ENCODE measurements at places on chromosomes 13 and 19.

GRCh38 chr13:47555235-47555634 is 445.8 kb downstream of the SUCLA2 start:
- DNase-seq: no peak

DNA sequence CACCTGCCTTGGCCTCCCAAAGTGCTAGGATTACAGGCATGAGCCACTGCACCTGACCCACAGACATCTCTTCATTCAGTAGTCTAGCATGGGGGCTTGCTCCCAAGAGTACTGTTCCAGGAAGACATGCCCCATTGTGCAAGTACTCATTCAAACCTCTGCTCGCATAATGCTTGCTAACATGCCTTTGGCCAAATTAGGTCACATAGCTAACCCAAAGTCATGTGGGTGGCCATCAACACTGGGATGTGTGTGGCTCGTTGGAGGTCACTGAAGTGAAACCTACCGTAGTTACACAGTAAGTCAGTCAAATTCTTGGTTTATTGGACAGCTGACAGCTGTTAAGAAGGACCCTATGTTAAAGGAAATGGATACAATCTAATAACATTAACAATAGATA is 20.3 kb downstream of the RFXAP start:
- DNase-seq: no peak

DNA sequence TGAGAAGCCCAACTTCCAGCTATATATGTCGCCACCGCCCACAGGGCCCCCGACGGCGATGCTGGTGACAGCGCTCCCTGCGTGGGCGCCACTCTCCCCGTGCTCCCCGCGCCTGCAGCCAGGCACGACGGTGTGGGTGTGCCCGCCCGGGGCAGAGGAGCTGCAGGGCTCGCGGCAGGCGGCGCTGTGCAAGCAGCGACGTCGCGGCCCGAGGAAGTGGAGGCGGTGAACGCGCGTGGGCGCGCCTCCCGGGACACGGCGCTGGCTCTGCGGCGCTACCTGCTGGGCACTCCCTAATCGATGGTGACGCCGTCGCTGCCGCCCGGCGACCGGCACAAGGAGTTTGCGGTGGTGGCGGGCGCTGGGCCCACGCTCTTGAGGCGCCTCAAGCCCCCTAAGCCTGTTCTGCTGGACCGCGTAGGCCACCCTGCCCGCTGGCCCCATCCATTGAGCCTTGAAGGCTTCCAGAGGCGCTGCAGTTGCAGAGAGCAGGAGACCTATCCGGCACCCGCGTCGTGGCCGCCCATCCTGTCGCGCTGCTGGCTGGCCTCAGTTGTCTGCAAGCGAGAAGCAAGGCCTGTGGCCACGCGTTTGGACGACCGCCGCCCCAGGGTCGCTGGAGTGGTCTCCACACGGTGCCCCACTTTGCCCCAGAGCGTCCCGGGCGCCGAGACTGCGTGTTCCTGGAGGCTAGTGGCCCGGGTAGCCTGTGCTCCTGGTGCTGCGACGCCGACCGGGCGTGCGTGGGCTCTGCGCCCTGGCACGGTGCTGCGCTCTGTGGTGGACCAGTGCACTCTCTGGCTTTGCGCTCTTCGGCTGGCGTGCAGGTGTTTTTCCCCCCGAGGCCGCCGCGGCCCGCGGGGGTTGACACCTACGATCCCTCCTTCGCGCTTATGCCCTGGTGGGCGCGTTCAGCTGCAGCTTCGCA is 23.1 kb downstream of the LRFN3 start:
- DNase-seq: peak; percentile 83

DNA sequence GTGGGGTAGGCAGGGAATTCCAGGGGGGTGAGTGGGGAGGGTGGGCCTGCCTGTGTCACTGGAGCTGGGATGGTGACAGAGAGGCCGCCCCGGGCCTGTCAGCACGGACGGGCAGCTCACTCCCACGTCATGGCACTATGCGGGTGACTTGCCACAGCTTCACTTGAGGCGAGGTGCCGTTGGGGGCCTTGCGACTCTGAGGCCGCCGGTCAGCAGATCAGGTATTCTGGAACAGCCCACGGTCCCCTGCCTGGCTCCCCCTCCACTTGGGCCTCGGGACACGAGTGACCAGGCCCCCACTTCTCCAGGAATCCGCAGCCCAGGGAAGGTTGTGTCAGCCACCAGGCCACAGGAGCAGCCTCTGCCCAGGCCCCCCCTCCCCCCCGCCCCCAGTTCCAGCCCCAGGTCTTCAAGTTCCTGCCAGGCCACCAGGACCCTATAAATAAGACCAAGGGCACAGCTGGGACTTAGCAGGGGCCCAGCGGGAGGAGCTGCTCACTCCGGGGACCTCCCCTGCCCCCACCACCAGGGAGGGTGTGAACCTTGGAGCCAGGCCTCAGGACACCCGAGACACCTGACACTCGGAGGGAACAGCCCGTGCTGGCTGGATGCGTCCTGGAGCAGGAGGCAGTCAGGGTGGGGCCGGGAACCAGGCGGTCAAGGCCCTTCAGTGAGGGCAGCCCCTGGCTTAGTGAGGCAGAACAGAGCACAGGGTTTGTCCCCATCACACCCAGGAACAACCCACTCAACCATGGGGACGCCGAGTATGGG is 2.7 kb upstream of the MIDN start:
- peak; percentile 77 for DNase-seq

- DNase-seq: no peak
Observed at GRCh38 chr13:100738176-100738855, 63.7 kb upstream of the TMTC4 start.

DNA sequence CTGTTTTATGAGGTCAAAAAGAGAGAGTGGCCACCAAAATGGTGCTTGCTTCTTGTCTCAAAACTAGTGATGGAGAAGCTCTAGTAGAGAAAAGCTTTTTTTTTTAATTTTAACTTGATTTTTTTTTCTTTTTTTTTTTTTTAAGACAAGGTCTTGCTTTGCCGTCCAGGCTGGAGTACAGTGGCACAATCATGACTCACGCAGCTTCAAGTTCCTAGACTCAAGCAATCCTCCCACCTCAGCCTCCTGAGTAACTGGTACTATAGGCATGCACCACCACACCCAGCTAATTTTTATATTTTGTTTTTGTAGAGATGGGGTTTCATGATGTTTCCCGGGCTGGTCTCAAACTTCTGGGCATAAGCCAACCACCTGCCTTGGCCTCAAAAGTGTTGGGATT is 279.0 kb downstream of the TBC1D4 start:
- DNase-seq: no peak
